Colonic mucosa (tissue), 4 donors: ENCODE measurements at places on chromosomes 7 and 10. TPM values are rescaled to one million over a fixed set of nuclear protein-coding genes. Genes with fewer than 3 reads are reported as not detected.

DNA sequence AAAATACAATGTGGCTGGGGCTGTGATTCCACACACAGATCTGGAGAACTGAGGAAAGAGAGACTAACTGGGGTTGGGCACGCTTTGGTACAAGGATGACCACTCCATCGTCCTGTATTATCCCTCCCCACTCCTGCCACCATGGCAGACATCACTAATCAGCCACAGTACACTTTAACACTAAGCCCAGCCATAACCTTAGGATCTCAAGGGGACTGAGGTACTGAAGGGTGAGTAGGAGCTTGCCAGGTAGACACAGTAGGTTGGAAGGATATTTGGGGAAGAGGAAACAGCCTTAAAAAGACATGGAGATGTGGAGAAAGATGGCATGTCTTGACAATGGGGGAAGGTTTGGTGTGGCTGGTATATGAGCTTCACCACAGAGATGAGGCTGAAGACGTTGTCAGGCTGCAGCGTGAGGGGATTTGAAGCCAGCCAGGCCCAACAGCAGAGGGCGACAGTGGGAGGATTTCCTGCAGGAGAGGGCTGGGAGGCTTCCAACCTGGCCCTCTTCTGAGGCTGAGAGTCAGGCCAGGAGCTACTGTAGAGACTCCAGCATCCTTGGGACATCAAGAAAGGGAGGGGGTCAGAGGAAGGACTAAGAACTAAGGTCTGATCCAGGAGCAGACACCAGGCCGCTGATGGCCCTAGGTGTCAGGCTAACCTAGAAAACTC, 58.6 kb upstream of the COL13A1 start:
- DNase-seq: peak; percentile 47

- DNase-seq: no peak
These were observed 295.8 kb upstream of the LYZL1 start for GRCh38 chr10:28993056-28993455.

DNA sequence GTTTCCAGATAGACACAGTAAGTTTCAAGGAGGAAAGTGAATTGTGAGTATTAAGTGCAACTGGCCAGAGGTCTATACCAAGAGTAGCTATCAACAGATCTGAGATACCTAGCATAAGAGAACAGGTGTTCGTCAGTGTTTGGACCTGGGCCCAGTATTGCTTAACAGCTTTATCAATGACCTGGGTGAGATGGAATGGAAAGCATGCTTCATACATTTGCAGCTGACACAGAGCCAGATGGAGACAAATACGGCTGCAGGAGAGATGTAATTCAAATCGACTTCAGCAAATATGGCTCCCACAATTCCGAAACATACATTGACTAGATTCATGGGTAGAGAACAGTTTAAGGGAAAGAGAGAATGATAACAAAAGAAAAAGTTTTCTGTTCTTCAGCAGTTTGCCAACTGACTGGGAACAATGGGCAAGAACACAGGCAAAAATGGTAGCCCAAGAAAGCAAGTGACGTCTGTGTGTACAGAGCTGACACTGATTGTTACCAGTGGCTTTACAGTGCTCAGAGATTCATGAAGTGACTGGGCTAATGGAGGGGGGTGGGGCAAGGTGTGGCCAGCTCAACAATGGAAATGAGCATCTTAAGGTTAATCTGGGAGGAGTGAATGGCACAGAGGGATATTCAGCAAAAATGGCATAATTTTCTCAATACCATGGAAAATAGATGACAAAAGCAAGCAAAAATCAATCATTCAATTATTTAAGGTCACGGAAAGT, 28.0 kb upstream of the COBL start:
- DNase-seq: no peak

DNA sequence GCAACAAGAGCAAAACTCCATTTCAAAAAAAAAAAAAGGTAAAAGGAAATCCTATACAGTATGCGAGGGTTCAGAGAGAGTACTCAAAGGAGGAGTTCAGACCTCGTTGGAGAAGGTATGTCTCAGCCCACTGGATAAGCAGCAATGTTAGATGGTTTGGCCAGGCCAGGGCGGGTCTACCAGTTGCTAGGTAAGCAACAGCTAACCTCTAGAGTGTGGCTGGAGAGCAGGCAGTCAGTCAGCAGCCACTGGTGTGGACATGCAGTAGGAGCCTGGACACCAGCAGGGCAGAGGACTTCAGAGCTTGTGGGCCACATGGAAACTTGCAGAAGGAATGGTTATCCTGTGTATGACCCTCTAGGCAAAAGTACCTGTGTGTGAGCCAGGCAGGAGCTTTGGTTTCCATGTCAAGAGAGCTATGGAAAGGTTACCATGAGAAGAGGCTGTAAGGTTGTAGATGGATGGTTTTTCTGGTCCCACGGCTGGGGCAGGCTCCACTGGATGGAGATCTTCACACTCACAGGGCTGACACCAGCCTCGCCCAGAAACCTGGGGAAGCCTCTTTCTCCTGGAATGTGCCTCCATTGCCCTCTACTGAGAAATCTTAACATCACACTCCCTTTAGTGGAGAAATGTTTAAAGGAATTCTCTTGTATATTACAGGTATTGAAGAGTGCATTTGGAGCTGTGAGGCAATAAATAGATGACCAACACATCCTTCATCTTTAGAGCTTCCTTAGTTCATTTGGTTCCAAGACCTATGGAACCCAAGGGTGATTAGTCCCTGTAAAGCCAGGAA, 63.6 kb downstream of the CCDC186 start:
- no peak for DNase-seq

GRCh38 chr10:131811630-131812403, 89.0 kb upstream of the PPP2R2D start:
- peak; percentile 10 for DNase-seq

ASB13 gene
- total RNA-seq: 36.2 TPM
